Natural killer cell treated with Interleukin-12 subunit alpha and Interleukin-12 subunit beta and Interleukin-15 and Interleukin-18, amount 100 ng/mL, for 72 hours (primary cell): ENCODE measurements at places on chromosomes 2 and 18.

- DNase-seq, result no peak
Observed at GRCh38 chr2:151878655-151879563, 50.7 kb upstream of the ARL5A start.

DNA sequence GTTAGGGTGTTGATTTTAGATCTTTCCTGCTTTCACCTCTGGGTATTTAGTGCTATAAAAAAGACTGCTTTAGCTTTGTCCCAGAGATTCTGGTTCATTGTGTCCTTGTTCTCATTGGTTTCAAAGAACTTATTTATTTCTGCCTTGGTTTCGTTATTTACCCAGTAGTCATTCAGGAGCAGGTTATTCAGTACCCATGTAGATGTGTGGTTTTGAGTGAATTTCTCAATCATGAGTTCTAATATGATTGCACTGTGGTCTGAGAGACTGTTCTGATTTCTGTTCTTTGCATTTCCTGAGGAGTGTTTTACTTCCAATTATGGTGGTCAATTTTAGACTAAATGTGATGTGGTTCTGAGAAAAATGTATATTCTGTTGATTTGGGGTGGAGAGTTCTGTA, 167.1 kb upstream of the KYNU start:
- no peak for DNase-seq

DNA sequence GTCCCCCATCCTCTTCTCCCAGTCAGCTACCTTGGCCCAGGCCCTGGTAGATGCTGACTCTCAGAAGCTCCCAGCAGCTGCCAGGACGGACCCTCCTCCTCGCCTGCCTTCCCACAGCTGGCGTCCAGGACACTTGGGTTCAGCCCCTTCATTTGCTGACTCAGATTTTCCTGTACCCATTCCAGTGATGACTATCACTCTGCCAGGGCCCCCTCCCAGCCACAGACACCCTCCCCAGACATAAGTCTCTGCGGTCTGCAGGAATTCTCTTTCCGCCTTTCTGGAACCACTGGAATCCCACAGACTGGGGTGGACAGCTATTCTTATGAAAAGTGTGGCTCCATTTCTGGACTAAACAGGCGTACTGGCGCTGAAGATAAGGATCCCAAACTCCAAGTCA, 260.3 kb upstream of the EPAS1 start:
- DNase-seq, result no peak

- DNase-seq, result no peak
Observed at GRCh38 chr2:217415316-217415715, 555.5 kb upstream of the TNP1 start.

GRCh38 chr2:170493426-170494097, 221.6 kb upstream of the SP5 start:
- no peak for DNase-seq

DNA sequence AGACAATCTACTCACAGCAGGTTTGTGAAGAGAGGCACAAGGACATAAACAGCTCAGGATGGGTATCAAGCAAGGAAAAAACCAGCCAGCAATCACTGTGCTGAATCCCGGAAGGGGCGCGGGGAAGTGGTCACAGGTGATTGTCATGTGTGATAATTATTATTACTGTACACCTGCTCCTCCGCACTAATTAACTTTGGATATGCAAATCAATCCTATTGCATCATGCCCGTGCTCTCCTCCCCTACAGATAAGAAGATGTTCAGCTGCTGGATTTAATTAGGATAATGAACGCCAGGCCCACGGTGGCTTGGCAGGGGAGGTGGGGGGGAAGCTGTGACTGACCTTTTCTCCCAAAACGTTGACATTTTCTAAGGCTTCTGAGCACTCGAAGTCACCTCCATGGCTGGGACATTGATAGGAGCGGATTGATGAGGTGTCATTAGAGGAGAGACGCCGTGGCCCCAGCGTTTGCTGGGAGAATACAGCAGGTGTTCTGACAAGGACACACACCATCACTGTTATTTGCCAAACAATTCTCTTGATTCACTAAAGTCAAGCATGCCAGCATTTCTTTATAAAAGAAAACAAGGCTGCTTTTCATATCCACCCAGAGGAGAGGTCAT, 160.3 kb upstream of the VRK2 start:
- DNase-seq, result no peak

DNA sequence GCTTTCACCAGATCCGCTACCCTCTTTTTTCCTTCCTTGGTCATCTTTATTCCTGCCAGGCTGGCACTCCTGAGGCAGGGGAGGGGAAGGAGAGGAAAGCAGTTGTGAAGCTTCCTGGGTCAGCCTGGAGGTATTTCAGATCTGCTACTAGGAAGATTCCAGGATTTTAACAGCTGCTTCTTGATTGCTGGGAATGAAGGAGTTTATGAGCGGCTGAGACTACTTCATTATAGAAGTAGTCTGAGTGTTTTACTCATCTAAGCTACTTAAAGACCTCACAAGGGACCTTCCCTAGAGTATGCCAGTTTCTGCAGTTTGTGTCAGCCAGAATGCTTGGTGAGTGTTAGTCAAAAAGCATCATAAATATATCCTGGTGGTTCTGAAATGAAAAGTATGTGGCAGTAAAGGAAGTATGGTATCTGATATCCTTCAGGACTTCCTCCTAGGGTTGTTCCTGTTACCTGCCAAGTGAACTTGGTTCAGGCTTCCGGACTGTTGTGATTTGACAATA, 1.9 kb downstream of the TANC1 start:
- no peak for DNase-seq

GRCh38 chr2:200839513-200839912, 24.9 kb downstream of the CLK1 start:
- DNase-seq, result no peak

- no peak for DNase-seq
Observed at GRCh38 chr18:78713726-78714125, 265.9 kb upstream of the SALL3 start.

GRCh38 chr2:235903782-235904584, 264.2 kb downstream of the GBX2 start:
- no peak for DNase-seq

- no peak for DNase-seq
Observed at GRCh38 chr2:191247381-191248057, 2.3 kb downstream of the MYO1B start.

DNA sequence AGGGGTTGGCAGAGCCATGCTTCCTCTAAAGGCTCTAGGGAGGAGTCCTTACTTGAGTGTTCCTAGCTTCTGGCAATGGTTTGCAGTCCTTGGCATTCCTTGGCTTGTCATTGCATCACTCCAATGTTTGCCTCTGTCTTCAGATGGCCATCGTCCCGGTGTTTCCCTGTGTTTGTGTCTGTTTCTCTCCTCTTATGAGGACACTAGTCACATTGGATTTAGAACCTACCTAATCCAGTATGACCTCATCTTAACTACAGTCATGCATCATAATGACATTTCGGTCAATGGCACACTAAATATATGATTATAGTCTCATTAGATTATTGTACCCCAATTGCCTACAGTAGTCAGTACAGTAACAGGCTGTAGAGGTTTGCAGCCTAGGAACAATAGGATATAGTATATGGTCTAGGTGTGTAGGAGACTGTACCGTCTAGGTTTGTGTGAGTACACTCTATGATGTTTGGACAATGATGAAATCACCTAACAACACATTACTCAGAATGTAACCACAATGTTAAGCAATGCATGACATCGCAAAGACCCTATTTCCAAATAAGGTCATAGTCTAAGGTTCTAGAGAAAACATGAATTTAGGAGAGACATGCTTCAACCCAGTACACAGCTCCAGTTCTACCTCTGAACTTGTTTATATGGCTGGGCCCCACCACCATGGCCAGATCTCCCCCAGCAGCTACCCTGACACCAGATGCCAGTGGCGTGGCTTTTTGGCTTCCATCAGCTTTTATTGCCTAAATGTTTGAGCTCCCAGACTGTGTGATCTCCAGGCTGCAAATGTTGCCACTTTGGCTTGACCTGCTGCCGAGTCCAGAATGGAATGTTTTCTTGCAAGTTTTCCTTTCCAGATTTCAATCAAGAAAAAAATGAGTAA, 22.1 kb downstream of the SRD5A2 start:
- DNase-seq, result no peak

DNA sequence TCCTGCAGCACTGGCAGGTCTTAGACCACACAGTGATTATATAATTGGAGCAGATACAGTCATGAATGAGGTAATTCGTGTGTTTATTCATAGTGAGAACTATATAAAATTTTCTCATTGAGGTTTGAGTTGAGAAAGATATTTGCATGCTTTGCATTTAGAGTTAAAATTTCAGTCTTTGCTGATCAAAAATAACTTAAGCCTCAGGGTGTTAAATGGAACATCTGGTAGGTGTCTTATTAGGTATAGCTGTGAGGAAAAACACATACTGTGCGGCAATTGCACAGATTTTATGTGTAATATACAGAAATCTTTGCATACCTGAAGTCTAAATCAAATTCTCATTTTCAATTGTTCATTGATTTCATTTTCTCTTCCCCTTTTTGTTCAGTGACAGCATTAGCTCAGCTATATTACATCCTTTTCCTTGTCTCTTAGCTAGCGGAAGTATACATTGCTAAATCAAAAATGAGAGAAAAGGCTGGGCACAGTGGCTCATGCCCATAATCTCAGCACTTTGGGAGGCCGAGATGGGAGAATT, 21.2 kb downstream of the GORASP2 start:
- DNase-seq, result no peak

GRCh38 chr2:186725783-186726182, 31.9 kb downstream of the FAM171B start:
- no peak for DNase-seq
